ENCODE measurements at places on chromosomes 3 and 15.
A peak's percentile ranks its signal among the peaks of the same experiment; 100 is the strongest.

GRCh38 chr3:173800154-173800553, 402.6 kb downstream of the NLGN1 start:
- H3K36me3 ChIP-seq: no peaks in the 10 kb centered on the region
- H3K4me1 ChIP-seq: no peaks in the 10 kb centered on the region
- H3K4me3 ChIP-seq: no peak overlapping the region
- DNase-seq: no peak
- H3K27ac ChIP-seq: no peak overlapping the region
- H3K27me3 ChIP-seq: no peaks in the 10 kb centered on the region

GRCh38 chr3:188915127-188915526, 256.6 kb upstream of the TPRG1 start:
- no peaks in the 10 kb centered on the region for H3K36me3 ChIP-seq
- H3K4me3 ChIP-seq: no peak overlapping the region
- no peak for DNase-seq
- no peaks in the 10 kb centered on the region for H3K27me3 ChIP-seq
- no peak overlapping the region for H3K27ac ChIP-seq

- H3K27ac ChIP-seq: no peak overlapping the region
- no peaks in the 10 kb centered on the region for H3K27me3 ChIP-seq
- no peak for DNase-seq
- H3K4me1 ChIP-seq: no peaks in the 10 kb centered on the region
- no peaks in the 10 kb centered on the region for H3K36me3 ChIP-seq
- no peak overlapping the region for H3K4me3 ChIP-seq
Measured at GRCh38 chr15:50340416-50340815, 14.6 kb downstream of the GABPB1 start.

- H3K4me3 ChIP-seq: no peak overlapping the region
- H3K36me3 ChIP-seq: no peaks in the 10 kb centered on the region
- H3K4me1 ChIP-seq: peaks cover 19% of the 10 kb centered on the region
- DNase-seq: no peak
Measured at GRCh38 chr3:101065962-101066361, 72.7 kb upstream of the ABI3BP start.

DNA sequence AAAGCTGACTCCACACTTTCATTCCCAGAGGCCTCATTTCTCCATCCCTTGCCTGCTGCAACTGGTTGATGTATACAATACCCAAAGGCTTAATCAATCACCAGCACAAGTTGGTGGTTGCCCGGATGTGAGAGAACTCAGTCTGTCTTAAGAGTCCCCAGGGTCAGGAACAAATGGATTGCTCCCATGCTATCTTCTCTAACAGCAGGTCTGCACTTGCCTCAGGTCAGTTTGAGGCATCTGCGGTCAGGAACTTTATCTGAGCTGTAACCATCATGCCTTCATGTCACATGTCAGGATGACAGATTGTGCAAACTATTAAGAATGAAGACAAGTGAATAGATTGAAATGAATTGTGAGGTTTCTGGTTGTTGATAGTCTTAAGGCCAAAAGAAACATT, 56.1 kb downstream of the BFSP2 start:
- DNase-seq: no peak
- no peaks in the 10 kb centered on the region for H3K36me3 ChIP-seq
- H3K27ac ChIP-seq: no peak overlapping the region
- peaks cover 21% of the 10 kb centered on the region for H3K4me1 ChIP-seq
- H3K4me3 ChIP-seq: no peak overlapping the region

- no peak overlapping the region for H3K4me3 ChIP-seq
- no peak overlapping the region for H3K27ac ChIP-seq
- DNase-seq: no peak
- H3K27me3 ChIP-seq: no peaks in the 10 kb centered on the region
Measured at GRCh38 chr3:18633002-18633401, 207.9 kb upstream of the SATB1 start.

DNA sequence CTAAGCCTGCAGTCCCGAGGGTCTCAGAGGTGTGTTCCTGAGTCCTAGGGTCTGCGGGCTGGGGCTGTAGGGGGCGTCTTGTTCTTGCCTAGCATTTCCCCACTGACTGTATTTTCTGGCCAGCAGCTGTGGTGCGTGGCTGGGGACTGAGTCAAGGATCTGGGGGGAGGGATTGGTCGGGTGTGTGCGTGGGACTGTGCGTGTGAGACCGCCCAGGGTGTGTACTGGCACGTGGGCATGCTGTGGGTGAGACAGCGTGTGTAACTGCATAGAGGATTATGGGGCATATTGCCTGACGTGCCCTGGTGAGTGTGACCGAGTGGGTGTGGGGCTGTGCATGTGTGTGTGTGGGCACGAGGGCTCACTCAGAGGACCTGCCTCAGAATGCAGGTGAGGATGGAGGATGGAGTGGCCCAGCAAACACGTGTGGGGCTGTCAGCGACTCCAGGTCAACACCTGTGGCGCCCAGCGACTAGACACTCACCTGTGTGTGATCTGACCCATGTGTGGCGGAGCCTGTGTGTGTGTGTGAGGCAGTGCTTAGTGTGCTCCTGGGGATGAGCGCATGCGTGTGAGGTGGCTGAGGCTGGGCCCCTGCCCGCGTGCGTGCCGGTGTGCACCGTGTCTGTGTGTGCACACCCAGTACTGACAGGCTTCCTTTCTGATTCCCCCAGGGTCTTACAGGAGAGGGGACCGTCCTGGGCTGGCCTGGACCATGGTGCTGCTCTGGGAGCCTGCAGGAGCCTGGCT, 20.9 kb downstream of the FBLN2 start:
- H3K27me3 ChIP-seq: no peaks in the 10 kb centered on the region
- no peak for DNase-seq
- H3K4me1 ChIP-seq: no peaks in the 10 kb centered on the region
- no peak overlapping the region for H3K4me3 ChIP-seq

DNA sequence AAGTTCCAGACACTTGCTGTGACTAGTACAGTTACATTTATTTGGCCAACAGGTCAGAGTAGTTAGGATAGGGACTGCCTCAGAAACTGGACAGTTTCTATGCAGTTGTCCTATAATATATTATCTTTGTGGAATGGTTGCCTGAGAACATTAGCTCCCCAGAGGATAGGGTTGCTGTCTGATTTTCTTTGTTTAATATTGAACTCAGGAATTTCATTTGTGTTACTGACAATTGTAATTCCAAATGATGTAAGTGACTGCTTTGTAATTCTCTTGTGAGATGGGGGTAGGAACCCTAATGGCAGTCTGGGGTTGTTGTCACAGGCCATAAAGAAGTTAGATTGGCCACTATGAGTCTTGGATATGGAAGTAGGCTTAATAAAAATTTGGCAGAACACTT, 2.2 kb downstream of the NXPE3 start:
- no peaks in the 10 kb centered on the region for H3K27me3 ChIP-seq
- no peaks in the 10 kb centered on the region for H3K36me3 ChIP-seq
- no peak overlapping the region for H3K4me3 ChIP-seq

DNA sequence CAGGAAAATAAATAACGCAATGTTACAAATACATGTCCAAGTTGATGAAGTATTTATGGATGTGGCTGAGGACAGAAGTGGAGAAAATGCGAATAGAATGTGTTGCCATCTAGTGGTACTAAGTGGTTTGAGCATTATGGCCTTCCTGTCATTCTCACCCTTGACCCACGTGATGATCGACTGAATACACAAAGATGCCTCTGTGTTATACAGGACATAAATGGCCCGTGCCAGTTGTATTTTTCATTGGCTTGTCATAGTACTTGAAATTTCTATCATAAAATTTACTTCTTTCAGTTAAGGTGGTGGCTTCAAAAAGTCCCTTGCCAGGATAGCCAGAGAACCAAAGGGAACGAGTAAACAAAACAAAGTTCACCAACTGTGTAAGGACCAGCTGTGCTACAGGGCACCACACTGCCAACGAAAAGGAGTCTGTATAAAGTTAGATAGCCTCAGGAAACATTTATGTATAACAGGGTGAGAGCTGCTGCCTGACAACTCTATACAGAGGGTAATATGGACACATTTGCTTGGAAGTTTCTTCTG, 103.7 kb downstream of the MYH15 start:
- H3K4me1 ChIP-seq: peaks cover 7% of the 10 kb centered on the region
- DNase-seq: peak; percentile 70
- H3K27me3 ChIP-seq: no peaks in the 10 kb centered on the region
- no peak overlapping the region for H3K4me3 ChIP-seq
- H3K36me3 ChIP-seq: no peaks in the 10 kb centered on the region

Measured in PC-9 (cell line).